MV-4-11 (cell line): ENCODE measurements at places on chromosomes 3 and 15.

DNA sequence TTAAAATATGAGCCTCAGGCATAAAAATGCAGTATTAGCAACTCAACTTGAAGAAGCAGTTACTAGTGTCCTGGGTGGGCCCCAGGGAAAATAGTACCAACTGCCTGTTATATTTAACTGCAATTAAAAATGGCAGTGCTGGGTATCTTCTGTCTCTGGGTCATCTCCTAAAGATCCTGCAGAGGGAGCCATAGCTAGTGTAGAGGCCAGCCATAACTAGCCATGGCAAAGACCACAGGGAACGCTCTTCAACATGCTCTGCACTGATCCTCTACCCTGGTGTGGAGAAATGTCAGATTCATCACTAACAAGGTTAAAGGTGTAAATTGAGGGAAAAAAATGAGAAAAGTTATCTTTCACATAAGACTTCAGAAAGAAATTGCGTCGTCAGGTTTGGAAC is 181.3 kb downstream of the SNRPN start:
- peak; percentile 6 for DNase-seq

DNA sequence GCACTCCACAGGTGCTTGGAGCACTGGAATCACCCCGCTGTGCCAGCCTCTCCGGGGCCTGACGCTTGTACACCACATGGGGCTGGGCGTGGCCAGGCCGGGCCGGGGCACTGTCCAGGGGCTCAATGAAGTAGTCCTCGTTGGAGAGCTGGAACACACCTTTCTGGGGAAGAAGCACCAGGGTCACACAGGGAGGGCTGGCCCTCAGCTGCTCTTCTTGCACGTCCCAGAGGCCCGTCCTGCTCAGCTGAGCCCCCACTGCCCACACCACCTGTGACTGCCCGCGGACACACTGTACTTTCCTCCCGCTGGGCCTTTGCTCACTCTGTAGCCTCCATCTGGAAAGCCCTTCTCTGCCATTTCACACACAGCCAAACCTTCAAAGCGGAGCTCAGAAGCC is 13.3 kb downstream of the ADAMTS7 start:
- DNase-seq, result no peak

GRCh38 chr15:36066757-36067156 is 512.7 kb upstream of the CDIN1 start:
- no peak for DNase-seq

DNA sequence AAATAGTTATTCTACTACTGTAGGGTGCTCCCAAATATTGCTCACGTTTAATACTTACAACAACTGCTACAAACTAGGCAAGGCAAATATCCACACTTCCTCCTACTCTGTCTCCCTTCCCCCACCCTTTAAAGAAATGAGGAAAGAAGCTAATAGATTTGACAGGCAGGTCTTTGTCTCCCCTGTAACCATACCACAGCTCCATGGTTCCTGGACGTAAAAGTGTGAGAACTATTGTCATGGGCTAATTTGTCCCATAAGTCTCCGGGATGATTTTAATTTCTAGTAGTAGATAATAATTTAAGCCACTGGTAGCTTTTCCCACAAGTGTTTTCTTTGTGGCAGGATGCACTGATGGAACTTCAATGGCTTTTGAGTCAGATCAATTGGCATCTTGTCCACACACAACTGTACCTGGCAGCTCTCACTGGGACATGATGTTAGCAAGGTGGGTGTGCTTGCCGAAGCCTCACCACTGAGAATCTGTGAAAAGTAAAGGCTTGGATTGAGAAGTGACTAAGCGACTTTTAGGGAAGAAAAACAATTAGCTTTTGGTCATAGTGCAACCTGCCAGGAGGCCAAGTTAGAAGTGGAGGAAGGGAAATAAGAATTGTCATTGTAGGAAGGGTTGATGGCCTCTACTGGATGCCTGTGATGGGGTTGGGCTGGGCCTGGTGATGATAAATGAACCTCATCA is 1.4 kb upstream of the CPOX start:
- peak; percentile 46 for DNase-seq
